ENCODE measurements at places on chromosomes 12 and 14.

DNA sequence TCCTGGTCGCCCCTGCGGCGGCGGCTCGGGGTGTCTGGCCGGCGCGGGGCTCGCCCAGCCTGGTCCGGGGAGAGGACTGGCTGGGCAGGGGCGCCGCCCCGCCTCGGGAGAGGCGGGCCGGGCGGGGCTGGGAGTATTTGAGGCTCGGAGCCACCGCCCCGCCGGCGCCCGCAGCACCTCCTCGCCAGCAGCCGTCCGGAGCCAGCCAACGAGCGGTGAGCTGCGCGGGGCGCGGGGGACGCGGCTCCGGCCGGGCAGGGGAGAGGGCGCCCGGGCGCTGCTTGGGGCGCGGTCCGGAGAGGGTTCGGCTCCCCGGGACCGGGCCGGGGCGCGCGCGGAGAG lies at the start of gene LGALS3:
TSS of gene LGALS3 (plus strand) at position 167 of the 342 bp plus-strand sequence. CDS start 8,122 bp downstream, outside the sequence.
- peak; percentile 78 for DNase-seq

DNA sequence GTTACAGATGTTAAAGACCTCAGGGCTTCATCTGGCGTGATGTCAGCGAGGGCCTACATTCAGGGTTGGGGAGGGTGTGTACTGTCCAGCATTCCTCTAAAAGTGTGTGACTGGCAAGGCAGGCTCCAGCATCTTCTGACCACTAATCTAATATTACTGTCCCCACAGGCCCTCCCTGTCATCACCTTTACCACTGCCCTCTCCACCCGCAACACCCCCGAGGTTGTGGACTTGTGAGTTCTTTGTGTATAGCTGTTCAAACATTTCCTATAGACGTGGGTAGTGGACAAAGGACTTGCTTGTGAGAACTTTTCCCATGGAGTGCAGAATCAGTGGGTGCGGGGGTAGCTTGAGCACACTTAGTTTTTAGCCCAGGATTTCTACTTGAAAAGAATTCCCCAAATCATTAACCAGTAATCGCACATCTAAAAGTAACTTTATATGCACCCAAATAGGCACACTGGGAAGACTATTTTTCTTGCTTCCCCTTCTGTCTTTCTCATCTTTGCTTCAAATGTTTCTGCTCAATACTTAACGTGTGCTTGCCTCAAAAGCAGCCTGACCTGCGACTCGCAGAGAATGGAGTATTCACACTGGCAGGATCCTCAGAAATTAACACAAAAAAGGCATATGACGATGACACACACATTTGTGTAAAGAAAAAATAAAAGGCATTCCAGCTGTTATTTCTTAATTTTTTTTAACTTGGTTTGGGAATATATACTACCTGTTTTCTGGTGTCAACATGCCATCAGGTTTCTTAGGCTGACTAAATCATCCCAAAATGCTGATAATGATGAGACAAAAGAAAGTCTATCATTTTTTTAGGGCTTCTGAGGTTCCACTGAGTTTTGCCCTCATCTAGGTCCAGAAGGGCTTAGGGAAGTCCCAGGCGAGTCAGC lies 158.4 kb upstream of the HIF1A start:
- DNase-seq: no peak

DNA sequence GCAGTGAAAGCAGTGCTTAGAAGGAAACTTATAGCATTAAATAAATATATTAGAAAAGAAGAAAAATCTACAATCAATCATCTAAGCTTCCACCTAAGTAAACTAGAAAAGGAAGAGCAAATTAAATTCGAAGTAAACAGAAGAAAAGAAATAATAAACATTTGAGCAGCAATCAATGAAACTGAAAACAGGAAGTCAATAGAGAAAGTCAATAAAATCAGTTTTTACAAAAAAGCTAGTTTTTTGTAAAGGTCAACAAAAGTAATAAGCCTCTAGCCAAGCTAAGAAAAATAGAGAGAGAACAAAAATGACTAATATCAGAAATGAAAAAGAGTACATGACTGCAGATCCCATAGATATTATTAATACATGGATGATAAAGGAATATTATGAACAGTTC lies 34.2 kb upstream of the KTN1 start:
- DNase-seq: no peak

GRCh38 chr14:46136456-46136855 lies 515.1 kb downstream of the RPL10L start:
- no peak for DNase-seq

DNA sequence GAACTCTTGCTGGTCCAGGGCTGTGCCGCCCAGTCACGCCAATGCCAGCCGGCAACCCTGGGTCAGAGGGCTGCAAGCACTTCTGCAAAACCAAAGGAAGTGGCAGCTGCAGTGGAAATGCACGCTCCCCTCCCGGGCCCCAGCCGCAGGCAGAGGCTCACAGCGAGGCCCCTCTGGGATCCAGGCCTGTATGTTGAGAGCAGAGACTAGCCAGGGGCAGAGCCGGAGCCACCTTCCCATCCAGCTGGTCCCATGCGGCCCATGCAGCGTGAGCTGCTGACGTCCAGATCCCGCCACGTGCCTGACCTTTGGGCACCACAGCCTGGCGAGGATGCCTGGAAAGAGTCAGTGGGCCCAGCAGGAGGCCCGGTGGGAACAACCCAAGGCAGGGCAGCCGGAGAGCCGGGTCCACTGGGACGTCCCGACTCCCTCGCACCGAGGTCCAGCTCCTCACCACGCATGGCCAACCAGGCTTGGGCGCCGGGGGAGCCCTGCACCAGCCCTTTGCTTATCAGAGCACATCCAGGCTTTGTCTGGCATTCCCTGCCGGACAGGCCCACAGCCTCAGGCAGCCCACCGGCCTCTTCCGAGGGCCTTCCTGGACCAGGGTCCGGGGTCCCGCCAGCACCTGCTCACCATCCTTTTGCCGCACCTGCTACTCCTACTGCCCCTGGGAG lies 4.3 kb downstream of the GPR132 start:
- no peak for DNase-seq

All from HTR-8/SVneo (cell line).